ENCODE measurements at places on chromosomes 5 and 9.

- no peak for DNase-seq
Measured at GRCh38 chr5:76264681-76265080, 138.4 kb upstream of the IQGAP2 start.

- no peak for DNase-seq
Measured at GRCh38 chr9:127910613-127911205, 6.1 kb downstream of the ST6GALNAC4 start.

- no peak for DNase-seq
Measured at GRCh38 chr5:160655717-160656116, 196.3 kb downstream of the ATP10B start.

DNA sequence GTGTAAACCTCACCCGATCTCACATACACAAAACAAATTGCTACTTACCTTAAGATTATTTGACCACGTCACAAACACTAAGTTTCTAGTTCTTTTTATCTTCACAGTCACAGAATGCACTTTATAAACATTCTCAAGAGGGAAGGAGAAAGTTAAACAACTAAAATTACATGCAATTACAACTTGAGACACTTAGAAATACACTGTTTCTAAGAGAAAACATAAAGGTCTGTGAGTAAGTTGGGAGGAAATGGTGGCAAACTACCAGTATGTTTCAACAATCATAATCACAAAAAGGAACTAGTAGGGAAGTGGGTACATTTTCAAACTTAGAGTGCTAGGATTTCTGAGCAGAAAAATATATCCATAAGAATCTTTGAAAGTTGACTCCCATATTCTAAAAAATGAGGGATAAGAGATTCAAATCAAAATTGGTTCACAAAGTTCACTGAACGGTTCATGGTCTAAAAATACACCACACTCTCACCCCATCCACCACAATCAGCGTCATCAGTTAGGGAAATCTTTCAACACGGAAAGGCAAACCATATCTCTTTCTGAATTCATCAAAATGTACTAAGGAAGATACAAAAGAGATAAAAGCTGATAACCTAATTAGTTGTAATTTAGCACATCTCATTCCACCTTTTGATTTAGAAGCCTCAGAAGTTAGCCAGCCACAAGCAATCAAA lies 182.6 kb downstream of the BNC2 start:
- no peak for DNase-seq

DNA sequence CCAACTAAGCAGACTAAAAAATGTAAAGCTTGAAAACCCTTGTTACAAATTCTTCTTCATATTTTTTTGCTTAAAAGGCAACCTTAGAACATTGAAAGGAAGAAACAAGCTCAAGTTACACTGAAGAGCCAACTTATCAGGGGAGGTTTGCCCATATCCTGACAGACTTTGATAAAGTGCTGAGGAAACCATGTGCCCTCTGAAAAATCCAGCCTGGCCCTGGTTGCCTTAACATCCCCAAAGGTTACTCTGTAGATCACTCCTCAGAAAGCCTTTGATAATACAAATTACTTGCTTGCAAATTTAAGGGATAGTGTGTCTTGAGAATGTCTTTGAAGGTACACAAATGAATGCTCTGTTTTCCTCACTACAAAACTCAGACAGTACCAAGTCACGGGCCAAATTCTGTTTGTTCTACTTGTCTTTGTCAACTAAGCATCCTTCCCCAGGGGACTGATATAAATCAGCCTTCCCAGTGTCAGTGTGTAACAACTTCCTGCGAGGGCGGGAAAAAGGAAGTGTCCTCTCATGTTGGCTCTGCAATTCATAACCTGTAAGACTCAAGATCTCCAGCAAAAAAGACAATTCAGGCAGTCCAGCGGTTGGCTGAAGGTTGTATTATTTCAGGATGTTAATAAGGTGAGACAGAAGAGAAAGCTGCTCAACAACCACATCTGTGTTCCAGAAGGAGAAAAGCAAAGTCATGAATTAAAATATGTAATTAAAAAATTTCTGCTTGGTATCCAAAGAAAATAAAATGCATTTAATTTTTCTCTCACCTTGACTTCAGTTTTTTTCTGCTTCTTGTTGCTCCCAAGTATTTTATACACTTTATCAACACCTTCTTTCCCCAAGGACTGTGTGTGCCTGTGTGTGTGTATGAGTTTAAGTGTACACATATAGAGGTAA lies 199.9 kb downstream of the PIK3R1 start:
- DNase-seq = no peak

DNA sequence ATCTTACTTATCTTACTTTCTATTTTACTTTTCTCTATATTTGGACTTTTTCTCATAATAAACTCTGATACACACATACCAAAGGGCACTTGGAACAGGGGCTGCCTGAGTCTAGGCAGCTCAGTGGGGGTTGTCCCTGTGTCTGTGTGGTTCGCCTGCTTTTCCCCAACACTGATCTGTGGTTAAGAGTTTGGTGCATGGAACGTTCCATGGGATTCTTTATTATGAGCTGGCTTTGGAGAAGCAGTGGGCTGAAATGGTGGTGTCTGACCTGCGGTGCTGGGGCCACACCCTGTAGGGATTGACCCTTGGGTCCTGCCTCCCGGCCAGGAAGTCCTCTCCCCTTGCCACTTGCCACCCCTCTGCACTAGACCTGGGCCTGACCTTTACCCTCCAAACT lies 47.4 kb downstream of the ANKRD33B start:
- no peak for DNase-seq

DNA sequence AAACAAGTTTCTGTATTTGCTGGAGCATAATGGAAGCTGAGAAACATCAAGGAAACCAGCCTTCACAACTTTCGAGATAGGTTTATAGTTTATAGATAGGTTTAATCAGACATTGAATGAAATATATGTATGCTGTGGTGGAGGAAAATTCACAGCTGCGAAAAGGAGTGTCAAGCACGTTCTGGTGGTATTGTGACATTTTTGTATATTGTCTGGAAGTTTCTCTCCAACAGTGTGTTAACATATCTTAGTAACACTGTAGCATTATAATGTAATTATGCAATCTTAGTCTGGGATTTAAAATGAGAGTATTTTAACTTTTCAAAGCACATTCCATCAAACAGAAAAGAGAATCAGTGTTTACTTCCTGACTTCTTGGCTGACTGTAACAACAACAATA lies 50.0 kb downstream of the FCHO2 start:
- no peak for DNase-seq

DNA sequence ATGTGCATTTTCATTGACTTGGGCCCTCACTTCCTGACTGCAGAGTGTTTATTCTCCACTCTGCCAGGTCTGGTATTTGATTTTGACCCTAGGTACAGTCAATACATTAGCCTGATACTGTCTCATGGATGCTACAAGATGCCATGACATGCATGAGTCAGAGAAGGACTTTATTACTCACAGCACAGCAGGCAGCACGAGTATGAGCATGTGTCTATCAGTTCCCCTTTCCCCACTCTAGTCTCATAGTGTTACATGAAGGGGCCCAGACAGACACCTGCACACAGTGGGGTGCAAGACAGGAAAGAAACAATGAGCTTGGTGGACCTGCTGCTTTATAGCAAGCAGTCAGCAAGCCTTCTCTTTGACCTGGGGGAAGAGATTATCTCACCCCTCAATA lies 19.6 kb downstream of the ITGA2 start:
- peak; percentile 92 for DNase-seq

DNA sequence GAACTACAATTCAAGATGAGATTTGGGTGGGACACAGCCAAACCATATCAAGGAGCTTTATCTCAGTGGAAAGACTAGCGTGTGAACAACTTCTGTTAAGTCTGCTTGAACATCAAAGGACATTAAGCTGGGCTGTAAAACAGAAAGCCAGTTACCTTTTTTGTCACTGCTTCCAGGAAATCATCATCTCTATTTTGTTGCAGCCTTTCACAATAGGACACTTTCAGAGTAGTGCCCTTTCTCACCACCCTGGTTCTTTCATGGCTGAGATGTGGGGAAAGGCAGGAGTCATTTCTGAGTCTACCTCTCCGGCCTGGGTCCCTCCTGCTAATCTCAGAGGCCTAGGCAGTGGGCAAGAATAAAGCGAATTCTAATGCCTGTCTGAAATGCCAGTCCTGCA lies 96.2 kb upstream of the PPP1R2B start:
- peak; percentile 29 for DNase-seq

- peak; percentile 82 for DNase-seq
Measured at GRCh38 chr9:121550569-121551512, 51.2 kb upstream of the GGTA1 start.

- DNase-seq = no peak
Measured at GRCh38 chr9:91736311-91736710, 213.7 kb downstream of the ROR2 start.

GRCh38 chr5:78253201-78253600 lies 41.3 kb downstream of the AP3B1 start:
- no peak for DNase-seq

DNA sequence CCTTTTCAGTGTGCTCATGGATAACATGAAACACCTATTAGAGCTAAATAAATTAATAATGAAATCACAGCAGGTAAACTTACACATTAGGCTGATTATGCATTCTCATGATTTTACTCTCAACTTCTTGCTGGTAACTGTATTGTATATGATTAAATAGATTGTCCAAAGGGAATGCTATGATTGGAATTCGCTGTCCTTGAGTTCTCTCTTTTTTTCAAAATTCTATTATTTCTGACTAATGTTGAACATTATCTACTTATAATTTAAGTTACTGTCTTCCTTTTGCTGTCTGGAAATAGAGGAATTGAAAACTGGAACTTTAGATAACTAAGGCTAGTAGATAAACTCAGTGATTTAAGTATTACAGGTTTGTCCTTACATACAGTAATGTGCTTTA lies 13.1 kb downstream of the CENPH start:
- DNase-seq = no peak

DNA sequence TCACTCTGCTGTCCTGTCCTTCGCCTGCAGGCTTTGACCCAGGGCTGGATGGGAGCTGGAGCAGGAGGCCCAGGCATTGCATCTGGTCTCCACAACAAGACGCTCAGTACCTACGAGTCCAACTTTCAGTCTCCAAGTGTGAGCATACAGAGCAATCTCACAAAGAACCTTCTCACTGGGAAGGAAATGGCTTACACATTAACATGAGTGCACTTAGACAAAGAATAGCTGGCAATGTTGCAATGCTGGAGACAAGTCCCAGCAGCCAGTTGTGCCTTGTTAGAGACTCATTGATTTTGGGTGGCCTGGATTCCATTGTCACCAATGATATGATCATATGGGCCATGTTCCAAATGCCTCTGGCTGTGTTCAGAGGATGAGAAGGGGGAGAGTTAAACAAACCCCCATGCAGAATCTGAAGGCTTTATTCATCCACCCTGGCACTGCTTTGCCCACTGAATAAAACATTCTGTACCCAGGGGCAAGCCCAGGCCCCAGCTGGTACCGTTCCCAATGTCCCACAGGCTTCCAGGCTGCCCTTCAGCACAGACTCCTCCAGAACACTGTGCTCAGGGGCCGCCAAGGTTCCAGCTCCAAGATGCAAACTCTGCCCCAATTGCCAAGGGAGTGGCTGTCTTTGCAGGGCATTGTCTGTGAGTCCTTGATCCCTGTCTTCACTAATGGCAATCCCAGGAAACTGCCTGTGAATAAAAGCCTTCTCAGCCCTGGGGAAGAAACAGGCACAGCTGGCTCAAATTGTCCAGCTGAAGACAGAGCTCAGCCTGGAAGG lies 185.5 kb downstream of the HSD17B3 start:
- no peak for DNase-seq

DNA sequence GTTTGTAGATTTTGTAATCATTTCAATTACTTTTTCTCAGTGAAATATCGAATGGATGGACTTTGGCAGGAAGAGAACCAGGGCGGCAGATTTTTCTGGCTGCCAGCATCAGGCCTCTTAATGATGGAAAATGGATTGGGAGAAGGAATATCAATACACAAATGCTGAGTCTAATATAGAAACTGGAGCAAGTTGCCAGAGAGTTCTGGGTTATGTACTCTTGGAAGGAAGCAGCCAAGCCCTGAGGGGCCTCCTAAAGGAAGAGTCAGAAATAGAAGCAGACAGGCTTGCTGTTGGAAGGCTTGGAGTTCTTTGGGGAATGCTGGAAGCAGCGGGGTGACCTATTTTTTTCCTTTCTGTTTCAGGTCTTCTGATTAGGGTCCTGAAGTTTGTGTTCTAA lies 428.6 kb downstream of the DMAC1 start:
- DNase-seq = no peak

DNA sequence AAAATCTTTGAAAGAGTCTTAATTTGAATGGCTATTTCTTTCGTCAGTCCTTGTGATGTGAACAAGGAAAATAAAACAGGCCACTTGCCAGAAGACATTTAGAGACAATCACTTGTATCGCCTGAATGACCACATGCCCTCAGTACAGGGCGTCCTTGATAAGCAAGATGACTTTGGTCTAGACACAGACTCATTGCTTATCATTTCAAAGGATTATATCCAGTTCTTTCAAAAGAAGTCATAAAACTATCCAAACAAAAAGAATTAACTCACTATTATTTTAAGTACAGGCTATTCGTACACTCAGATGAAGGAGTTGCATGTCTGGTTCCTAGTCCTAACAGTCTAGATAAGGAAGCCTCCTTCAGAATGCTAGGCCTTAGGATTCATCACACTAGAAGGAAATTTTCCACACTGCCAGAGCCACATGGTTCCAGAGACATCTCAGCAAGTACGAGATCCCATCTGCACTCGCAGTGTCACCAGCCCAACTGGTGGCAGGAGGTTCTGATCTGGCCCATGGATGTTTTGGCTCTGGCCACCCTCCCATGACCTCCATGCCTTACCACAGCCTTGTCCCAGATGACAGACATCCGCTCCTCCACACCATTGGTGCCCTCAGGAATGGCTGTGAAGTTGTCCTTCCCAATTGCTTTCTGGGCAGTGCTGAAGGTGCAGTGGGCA lies 109.6 kb downstream of the DPYSL3 start:
- DNase-seq = no peak

DNA sequence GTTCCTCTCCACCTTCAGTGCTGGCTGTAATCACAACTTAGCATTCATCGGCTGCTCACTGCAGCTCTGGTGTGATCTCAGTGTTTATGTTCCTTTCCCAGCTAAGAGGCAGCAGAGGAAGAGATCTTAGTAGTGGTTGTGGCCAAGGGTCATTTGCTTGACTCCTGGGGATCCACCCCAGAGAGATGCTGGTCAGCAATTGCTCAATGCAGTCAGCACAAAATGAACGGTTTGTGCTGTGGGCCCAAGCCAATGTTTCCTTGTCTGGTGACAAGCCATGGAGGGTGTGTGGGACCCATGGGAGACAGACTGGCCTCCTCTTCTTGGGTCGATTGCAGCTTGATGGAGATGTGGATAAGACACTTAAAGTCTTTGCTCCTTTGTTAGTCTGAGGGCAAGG lies 16.1 kb upstream of the FRMD3 start:
- no peak for DNase-seq

- DNase-seq = no peak
Measured at GRCh38 chr5:324736-325612, 3.5 kb downstream of the AHRR start.

GRCh38 chr5:35194635-35195471 lies 35.4 kb downstream of the PRLR start:
- DNase-seq = no peak

- no peak for DNase-seq
Measured at GRCh38 chr9:8096091-8096490, 296.5 kb upstream of the DMAC1 start.

DNA sequence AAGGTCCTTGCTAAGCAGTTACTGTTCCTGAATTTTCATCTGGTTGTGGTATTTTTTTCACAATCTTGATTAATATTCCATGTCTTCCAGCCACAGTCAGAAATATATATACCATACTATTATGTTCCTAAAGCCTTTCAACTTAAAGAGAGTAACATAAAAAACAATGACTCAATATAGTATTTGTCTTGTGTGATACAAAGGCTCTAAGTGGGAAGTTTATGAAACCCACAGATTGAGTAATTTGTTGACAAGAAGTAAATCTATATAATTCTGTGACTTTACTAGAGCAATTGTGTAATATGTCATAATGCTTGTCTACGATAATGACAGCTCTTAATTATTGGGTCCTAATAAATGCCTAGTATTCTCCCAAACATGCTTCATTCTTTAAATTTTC lies 509.4 kb downstream of the ISL1 start:
- no peak for DNase-seq

All from activated CD4-positive, alpha-beta T cell treated with anti-CD3 and anti-CD28 coated beads, Interleukin-10, Interleukin-2, amounts not matched to agents 100 ng/mL and 50 ng/mL, durations not matched to agents 16 hours and 8 hours (primary cell).